ENCODE measurements at places on chromosomes 6 and 20.
A peak's percentile ranks its signal among the peaks of the same experiment; 100 is the strongest.

- no peak for DNase-seq
These were observed 37.8 kb upstream of the CD93 start for GRCh38 chr20:23123886-23124285.

DNA sequence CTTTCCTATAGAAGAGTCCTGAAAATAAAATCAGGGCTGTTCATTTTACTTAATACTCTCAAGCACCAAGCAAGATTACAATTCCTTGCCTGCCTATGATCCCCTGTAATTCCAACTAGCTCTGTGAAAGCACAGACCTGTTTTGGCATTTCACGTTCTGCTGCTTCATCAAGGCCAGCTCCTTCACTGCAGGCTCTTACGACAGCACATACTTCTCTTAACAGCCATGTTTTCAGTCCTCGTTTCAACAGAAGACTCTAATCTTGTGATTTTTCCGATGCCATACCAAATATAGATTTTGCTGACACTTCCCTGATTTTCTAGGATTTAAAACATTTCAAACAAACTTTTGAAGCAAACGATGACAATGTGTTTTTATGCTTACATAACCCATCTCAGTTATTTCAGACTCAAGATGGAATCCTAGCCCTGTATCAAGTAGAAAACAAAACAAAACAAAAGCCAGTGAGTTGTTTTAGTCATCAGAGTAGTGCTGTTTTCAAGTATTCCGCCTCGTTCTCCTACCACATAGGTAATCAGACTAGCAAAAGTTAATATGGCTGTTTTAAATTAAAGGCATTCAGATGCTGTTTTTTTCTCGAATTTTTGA lies 616.5 kb upstream of the CITED2 start:
- no peak for DNase-seq

DNA sequence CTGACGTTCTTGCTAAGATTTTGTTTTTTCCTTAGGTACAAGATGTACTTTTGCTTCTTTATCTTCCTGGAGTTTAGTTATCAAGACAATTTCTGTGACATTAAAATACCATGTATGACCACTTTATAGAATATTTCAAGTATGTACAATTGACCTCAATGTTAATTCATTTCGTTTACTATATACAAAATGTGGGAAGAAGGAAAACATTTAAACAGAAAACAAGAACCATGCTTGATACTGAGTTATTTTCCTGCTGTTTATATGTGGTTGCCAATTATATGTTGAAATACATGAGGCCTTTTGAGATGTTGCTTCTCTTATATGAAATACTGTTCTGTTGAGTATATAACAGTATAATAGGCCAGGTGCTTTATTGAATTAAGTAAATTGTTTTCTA lies 184.3 kb downstream of the JARID2 start:
- no peak for DNase-seq

DNA sequence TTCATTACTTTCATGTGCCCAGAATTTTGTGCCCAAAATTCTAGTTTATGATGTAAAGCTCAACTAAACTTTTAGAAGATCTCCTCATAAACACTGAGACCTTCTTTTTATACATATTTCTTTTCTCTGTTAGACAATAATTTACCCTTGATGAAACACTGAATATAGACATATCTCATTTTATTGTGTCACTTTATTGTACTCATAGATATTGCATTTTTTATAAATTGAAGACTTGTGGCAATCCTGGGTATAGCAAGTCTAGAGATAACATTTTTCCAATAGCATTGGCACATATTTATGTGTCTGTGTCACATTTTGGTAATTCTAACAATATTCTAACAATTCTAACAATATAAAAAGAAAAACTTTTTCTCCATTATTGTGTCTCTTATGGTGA lies 74.9 kb upstream of the POU3F2 start:
- no peak for DNase-seq

- no peak for DNase-seq
These were observed 4.5 kb downstream of the UBE3D start for GRCh38 chr6:83061190-83061589.

GRCh38 chr6:41901882-41902519 lies 6.8 kb upstream of the USP49 start:
- DNase-seq, result peak; percentile 64

DNA sequence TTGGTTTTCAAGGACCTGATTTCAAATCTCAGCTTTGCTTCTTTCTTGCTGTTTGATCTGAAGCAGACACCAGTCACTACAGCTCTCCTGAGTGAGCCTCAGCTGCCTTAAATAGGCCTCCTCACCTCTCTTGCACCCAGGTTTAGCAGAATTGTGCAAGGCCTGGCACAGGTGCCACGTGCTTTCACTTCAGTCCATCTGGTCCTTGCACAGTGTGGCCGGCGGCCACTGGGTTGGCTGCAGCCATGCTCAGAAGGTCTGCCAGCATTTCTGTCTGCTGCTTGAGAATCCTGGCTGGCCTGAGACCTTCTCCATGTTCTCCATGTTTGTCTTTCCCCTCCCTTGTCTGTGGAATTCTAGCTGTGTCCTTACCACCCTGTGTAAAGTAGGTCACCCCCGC lies 14.5 kb upstream of the DAAM2 start:
- no peak for DNase-seq

DNA sequence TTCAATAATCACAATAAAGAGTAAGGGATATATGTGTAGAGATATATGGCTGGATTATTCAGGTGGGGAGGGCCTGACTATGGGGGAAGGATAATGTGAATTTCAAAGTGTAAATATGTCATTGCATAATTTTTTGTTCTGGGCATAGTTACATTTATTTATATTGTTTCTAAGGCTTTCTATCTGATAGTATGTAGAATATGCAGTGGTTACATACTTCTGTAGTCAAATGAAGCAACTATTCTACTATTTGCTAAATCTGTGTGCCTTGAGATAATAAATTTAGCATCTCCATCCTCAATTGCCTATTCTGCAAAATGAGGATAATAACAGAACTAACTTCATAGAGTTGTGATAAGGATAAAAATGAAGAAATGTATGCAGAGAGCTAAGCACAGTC lies 359.2 kb downstream of the CDKAL1 start:
- no peak for DNase-seq

DNA sequence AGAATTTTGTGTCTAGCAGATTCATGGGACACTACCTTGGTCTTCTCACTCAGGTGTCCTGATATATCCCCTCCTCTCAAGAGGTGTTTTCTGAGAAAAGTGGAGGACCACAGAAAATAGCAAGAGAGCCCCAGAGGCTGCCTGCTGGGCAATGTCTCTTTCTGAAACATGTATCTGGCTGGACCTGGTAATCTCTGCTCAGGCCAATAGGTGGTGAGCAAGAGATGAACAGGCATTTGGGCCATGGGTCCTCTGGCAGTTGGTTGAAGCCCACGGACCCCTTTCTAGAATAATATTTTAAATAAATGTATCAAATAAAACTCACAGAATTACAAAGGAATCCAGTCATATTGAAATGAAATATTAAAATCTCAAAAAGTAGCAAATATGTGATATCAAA lies 8.8 kb upstream of the THBD start:
- DNase-seq, result no peak

GRCh38 chr6:128686084-128686483 lies 165.7 kb upstream of the PTPRK start:
- DNase-seq, result no peak

GRCh38 chr6:152296648-152297376 lies 340.4 kb downstream of the SYNE1 start:
- no peak for DNase-seq

DNA sequence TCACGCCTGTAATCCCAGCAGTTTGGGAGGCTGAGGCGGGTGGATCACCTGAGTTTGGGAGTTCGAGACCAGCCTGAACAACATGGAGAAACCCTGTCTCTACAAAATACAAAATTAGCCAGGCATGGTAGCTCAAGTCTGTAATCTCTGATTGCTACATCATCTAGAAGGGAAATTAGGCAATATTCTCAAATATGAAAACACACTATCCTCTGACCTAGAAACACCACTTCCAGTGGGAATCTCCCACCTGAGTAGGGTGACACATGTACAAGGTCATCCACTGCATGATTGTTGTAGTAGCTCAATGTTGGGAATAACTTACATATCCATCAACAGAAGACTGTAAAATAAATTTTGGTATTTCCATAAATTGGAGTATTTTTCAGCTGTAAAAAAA lies 19.1 kb upstream of the SIRPD start:
- DNase-seq, result no peak

DNA sequence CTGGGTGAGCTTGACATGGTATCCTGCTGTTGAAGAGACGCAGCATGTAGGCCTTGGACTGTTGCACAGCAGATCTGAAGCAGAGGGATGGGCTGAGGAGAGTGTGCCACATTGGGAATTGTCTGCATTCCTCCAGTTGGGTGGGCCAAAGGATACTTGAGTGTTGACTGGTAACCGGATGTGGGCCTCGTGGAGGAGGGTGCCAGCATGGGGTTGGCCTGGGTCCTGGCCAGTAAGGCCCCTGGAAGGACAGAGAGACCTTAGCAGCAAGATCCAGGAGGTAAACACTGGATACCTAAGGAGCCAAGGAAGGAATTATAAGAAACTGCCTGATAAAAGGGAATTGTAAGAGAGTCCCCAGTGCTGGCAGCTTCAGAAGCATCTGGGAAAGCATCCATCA lies 76.9 kb downstream of the FIG4 start:
- DNase-seq, result no peak

- no peak for DNase-seq
These were observed 687 bp downstream of the SLC35A1 start for GRCh38 chr6:87473419-87473903.

GRCh38 chr6:147158881-147159280 lies 45.3 kb upstream of the STXBP5 start:
- DNase-seq, result no peak

DNA sequence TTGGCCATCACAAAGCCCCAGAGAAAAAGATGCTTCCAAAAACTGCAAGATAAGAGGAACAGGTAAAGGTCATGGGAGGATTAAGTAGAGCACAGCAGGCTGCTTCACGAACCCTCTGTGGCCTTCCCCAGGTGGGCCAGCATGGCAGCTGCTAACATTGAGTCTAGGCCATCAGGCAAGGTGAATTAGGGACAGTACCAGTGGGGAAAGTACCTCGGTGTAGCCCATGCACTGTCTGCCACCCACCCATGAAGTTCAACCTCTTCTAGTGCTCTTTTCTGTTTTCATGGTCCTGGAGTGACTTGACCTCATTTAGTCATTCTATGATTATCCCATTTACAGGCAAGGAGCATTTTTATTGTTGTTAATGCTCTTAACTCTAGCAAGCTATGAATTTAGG lies 108.6 kb upstream of the DUSP22 start:
- DNase-seq, result no peak

DNA sequence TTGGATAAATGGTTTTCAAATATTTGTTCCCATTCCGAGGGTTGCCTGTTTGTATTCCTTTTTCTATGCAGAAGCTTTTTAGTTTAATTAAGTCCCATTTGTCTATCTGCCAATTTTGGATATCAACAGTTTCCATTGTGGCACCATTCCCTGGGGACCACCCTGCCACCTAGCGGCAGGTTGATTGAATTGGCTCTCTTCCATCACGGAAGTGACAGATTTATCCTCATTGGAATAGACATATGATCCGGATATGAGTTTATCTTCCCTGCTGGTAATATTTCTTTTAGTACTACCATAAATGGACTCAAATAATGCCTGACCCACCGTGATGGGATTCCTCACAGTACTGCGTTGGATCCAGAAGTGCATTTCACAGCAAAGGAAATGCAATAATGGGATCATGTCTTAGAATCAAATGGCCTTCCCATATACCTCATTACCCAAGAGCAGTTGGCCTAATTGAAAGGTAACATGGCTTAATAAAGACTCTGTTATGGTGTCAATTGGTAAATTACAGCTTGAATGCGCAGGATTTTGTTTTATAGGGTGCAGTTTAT lies 327.0 kb downstream of the BMP2 start:
- DNase-seq, result no peak
